ENCODE measurements at places on chromosomes 2 and 18. TPM values are rescaled to one million over a fixed set of nuclear protein-coding genes. Genes with fewer than 3 reads are reported as not detected.
A peak's percentile ranks its signal among the peaks of the same experiment; 100 is the strongest.

The KCNE4 gene
- 2.4 TPM for total RNA-seq

The ASTL gene
- total RNA-seq: not detected

- no peaks in the 10 kb centered on the region for H3K27me3 ChIP-seq
- no peak overlapping the region for H3K27ac ChIP-seq
- no peaks in the 10 kb centered on the region for H3K36me3 ChIP-seq
- H3K4me3 ChIP-seq: no peak overlapping the region
- no peaks in the 10 kb centered on the region for H3K4me1 ChIP-seq
Measured at GRCh38 chr2:235564884-235565530, 71.2 kb downstream of the AGAP1 start.

- DNase-seq: no peak
- no peaks in the 10 kb centered on the region for H3K27me3 ChIP-seq
- no peak overlapping the region for H3K27ac ChIP-seq
- H3K4me3 ChIP-seq: no peak overlapping the region
Measured at GRCh38 chr18:67373636-67374035, 142.9 kb downstream of the DSEL start.

The UGT1A10 gene
- total RNA-seq: not detected

The CPLX4 gene
- not detected for total RNA-seq

- H3K27ac ChIP-seq: no peak overlapping the region
- no peak for DNase-seq
- no peaks in the 10 kb centered on the region for H3K36me3 ChIP-seq
Measured at GRCh38 chr2:117273009-117273671, 541.4 kb upstream of the DDX18 start.

The TRABD2A gene
- total RNA-seq: 6.3 TPM

- no peaks in the 10 kb centered on the region for H3K27me3 ChIP-seq
- H3K4me1 ChIP-seq: no peaks in the 10 kb centered on the region
- H3K4me3 ChIP-seq: no peak overlapping the region
- H3K27ac ChIP-seq: no peak overlapping the region
- peaks cover 43% of the 10 kb centered on the region for H3K36me3 ChIP-seq
Measured at GRCh38 chr2:189477756-189478155, 36.5 kb downstream of the WDR75 start.

- no peak overlapping the region for H3K27ac ChIP-seq
- H3K36me3 ChIP-seq: no peaks in the 10 kb centered on the region
- DNase-seq: no peak
- H3K4me3 ChIP-seq: no peak overlapping the region
Measured at GRCh38 chr2:20236496-20236895, 11.6 kb upstream of the SDC1 start.

DNA sequence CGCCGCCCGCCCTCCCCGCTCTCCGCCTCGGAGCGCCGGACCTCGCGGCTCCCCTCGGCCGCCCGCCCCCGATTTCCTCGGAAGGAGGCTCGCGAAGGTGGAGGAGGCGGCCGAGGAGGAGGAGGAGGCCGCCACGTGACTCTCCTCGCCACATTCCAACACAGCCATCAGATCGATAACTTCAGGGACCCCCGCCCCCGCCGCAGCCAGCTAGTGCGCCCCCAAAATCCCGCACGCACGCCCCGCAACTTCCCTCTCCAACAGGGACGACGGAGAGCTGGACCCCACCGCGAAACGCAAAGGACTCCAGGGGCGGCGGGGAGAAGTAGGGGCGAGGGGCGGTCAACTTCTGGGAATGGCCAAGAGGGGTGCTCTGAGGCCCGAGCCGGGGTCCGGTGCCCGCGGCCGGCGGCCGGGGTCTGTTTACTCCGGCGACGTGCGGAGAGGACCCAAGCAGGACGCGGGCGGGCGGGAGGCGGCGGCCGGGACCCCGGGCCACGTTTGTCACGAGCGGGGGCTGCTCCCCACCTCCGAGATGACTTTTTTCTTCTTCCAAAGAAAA lies 2.0 kb downstream of the ZNF521 start:
- peak; percentile 32 for DNase-seq
- H3K4me3 ChIP-seq: peak overlapping the region; percentile 49
- peak overlapping the region; percentile 78 for H3K27ac ChIP-seq
- no peaks in the 10 kb centered on the region for H3K36me3 ChIP-seq

DNA sequence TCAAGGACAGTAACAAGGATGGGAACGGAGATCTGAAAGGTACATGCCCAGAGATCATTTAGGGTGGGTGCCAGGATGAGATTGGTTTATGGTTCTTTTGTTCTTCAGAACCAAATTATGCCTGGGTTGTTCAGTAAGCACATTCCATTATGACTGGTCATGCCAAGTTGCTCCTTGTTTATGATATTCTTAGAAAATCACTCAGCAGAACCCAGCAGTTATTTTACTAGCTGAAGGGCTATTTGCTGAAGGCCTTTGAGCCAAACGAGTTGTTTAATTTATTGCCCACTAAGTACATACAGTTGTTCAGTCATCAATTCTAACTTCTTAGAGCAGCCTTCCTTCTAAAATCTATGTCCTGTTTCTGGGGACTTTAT lies 635 bp downstream of the SLC3A1 start:
- H3K27me3 ChIP-seq: no peaks in the 10 kb centered on the region
- H3K27ac ChIP-seq: no peak overlapping the region
- H3K4me3 ChIP-seq: no peak overlapping the region
- H3K36me3 ChIP-seq: no peaks in the 10 kb centered on the region

- no peaks in the 10 kb centered on the region for H3K27me3 ChIP-seq
- no peak overlapping the region for H3K27ac ChIP-seq
- no peaks in the 10 kb centered on the region for H3K4me1 ChIP-seq
- DNase-seq: peak; percentile 89
- no peak overlapping the region for H3K4me3 ChIP-seq
- H3K36me3 ChIP-seq: no peaks in the 10 kb centered on the region
Measured at GRCh38 chr2:24984912-24985311, 13.2 kb upstream of the DNAJC27 start.

- H3K36me3 ChIP-seq: no peaks in the 10 kb centered on the region
- no peak overlapping the region for H3K27ac ChIP-seq
- no peak for DNase-seq
- H3K27me3 ChIP-seq: no peaks in the 10 kb centered on the region
Measured at GRCh38 chr2:7278984-7279383, 361.8 kb downstream of the RNF144A start.
